Cardiac septum (tissue), 1 donor: ENCODE measurements at places on chromosomes 1 and 21.

GRCh38 chr1:165161130-165161529 lies 195.4 kb downstream of the LMX1A start:
- DNase-seq = no peak

- DNase-seq = no peak
Observed at GRCh38 chr1:54671985-54672608, 30.5 kb downstream of the MROH7 start.

- DNase-seq = no peak
Observed at GRCh38 chr1:43932786-43933385, 715 bp upstream of the ARTN start.

- DNase-seq = no peak
Observed at GRCh38 chr1:157600236-157600635, 2.4 kb upstream of the FCRL4 start.

- DNase-seq = no peak
Observed at GRCh38 chr1:12422488-12422887, 192.7 kb downstream of the VPS13D start.
